ENCODE measurements at places on chromosomes 2 and 18.
A peak's percentile ranks its signal among the peaks of the same experiment; 100 is the strongest.

DNA sequence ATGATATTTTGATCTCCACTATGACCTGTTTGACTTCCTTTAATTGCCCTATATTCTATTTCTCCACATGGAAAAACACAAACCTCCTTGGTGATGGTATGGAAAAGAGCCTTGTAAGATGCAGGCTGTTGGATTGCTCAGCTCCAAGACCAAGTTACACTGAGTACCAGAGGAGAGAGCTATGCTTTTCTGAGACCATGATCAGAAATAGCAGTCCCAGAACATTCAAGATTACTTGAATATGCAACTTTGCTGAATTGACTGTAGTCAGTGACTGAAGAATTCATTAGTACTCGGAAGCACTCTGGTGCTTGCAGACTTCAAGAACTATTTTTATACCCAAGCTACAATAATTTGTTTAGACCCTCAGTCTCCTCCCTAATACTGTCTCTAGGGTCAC is 310.6 kb upstream of the FSIP2 start:
- no peak for DNase-seq

DNA sequence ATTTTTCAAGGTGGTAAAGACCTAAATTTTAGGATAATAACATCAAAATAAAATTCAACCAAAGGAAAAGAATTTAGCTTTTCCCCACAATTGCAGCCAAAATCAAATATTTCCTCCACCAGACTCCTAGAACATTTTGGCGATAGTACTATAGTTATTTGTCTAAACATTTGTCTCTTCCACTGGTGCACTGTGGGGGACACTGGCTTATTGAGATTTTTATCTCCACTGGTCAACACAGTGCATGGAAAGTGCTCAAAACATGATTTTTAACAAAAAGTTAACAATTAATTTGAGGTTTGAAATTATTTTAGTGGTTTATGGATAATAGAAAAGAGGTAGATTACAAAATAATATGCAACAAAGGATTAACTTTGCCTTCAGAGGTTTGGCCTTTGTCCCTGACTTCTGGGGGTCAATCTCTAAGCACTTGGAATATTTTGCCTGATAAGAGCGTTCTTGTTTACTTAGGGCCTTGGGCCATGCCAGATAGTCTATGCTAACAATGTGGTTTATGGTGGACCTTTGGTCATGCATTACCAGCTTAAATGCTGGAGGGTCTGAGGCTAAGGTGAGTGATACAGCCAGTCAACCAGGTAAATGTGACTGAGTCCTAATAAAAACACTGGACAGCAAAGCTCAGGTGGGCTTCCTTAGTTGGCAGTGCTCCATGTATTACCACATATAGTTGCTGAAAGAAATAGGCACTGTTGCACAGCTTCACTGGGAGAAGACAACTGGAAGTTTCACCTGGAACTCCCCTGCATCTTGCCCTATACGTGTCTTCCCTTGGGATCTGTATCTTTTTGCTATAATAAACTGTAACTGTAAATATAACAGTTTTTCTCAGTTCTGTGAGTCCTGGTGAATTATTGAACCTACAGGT is 67.2 kb upstream of the SATB2 start:
- DNase-seq, result no peak

- DNase-seq, result no peak
These were observed 14.9 kb downstream of the SALL3 start for GRCh38 chr18:78994531-78994930.

DNA sequence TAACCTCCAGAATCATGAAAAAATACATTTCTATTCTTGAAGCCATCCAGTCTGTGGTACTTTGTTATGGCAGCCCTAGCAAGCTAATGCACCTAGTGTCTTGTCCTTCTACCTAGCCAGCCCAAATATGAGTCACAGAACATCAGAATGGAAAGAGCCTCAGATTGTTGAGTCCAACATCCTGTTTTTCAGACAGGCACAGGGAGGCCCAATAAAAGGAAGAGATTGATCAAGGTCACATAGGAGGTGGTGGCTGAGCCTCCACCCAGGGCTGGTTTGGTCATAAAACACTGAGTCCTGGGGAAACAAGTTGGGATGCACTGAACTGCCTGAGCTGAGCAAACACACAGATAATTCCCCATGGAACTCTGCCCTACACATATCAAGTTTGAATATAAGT is 195.5 kb downstream of the TTC32 start:
- no peak for DNase-seq

GRCh38 chr18:67600181-67601180 is 84.0 kb upstream of the DSEL start:
- DNase-seq, result no peak

DNA sequence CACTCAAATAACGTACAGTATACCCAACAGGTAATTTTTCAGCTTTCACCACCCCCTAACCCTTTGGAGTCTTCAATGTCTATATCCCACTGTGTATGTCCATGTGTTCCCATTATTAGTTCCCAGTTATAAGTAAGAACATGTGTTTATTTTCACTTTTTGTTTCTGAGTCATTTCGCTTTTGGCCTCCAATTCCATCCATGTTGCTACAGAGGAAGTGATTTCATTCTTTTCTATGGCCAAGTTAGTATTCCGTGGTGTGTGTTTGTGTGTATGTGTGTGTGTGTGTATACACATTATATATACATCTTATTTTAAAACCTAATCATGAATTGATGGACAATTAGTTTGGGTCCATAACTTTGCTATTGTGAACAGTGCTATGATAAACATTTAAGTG is 464.4 kb downstream of the CMPK2 start:
- DNase-seq, result no peak

DNA sequence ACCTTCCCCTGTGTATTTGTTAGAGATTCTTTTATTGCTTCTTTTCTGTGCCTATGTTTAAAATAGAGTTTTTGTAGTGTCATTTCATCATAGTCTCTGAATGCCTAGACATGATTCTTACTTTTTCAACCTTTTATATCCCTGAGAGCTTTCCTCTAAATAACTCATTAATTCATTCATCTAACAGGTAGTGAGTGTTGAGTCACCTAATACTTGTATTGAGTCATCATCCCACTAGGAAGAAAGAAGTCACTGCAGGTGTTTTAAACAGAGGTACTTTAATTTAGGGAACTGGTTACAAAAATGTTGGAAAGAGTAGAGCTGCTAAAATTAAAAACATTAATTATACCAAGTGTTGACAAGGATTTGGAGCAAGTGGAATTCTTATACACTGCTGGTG is 18.5 kb upstream of the NMS start:
- DNase-seq, result no peak

DNA sequence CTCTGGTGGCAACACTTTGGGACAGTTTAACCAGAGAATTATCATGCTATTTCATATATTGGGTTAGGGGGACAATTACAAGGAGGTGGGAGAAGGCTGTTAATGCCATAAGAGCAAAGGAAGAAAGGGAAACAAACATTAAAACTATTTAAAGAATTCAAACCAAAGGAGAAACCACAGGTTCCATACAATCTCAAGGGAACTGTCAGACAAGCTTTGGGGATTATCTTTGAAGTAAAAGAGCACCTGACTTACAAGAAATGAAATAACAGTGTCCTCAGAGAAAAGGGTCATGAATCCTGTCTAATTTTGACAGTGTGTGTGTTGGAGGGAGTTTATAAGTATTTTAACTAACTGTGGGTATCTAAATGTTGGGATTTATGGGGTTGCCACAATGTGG is 44.4 kb downstream of the CERS6 start:
- DNase-seq, result no peak

GRCh38 chr2:164967781-164968228 is 12.5 kb upstream of the SLC38A11 start:
- no peak for DNase-seq

DNA sequence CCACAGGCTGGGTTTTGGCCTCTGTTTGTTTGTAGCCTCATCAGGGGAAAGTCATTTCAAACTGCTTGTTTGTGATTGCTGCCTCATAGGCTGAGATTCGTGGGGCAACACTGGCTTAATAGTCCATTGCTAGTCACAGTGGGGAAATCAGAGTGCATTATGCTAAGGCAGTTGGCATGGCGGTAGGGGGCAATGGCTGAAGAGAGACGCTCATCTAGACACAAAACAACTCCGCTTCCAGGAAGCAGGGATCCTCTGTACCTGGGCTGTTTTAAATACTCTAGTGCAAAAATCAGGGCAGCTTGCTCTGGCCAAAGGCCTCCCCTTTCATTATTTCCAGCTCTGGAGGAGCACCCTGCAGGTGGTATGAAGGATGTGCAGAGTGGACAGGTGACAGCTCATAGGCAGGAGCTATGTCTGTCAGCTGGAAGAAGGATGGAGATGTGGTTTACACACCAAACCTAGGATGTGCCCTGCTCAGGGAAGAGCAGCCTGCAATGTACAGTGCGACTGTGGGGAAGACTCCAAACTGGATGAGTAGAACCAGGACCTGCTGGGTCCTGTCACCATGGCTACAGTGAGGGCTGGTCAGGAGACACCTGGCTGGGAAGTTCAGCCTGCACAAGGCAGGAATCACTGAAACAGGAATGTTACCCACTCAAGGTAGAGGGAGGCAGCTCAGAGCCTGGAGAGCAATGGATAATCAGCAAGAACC is 234.3 kb downstream of the CLIP4 start:
- DNase-seq, result no peak

- no peak for DNase-seq
These were observed 144.4 kb upstream of the LYPD6 start for GRCh38 chr2:149185942-149186490.

DNA sequence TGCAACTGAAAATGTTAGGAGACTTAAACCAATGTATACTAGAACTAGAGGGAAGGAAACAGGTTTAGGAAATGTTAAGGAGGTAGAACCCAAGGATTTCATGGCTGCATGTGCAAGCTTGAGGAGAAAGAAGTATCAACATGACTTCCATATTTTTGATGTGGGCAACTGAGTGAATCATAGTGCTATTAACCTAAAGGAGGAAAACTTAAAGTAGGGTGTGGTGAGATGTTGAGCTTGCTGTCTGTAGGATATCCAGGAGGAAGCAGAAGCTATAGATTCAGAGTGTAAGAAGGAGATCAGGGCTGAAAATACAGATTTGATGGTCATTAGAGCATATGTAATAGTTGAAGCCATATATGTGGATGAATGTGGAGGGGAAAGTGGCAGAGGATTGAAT is 31.5 kb downstream of the NDC80 start:
- DNase-seq, result no peak

GRCh38 chr2:160353166-160353565 is 140.4 kb downstream of the RBMS1 start:
- peak; percentile 44 for DNase-seq

DNA sequence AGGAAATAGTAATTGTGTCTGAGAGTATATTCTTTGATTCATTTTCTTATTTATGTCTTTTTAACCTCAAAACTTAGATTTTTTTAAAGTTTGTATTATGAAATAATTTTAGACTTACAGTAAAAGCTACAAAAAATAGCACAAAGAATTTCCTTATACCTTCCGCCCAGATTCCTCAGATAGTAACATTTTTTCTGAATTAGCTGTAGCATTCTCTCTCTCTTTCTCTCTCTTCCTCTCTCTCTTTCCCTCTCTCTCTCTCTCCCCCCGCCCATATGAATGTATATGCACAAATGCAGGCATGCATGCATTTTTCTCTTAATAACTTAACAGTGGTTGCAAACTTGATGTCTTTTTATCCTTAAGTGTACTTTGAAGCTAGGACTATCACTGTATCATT is 361.1 kb upstream of the NRP2 start:
- no peak for DNase-seq

- no peak for DNase-seq
These were observed 53.2 kb downstream of the CD226 start for GRCh38 chr18:69894467-69894866.

DNA sequence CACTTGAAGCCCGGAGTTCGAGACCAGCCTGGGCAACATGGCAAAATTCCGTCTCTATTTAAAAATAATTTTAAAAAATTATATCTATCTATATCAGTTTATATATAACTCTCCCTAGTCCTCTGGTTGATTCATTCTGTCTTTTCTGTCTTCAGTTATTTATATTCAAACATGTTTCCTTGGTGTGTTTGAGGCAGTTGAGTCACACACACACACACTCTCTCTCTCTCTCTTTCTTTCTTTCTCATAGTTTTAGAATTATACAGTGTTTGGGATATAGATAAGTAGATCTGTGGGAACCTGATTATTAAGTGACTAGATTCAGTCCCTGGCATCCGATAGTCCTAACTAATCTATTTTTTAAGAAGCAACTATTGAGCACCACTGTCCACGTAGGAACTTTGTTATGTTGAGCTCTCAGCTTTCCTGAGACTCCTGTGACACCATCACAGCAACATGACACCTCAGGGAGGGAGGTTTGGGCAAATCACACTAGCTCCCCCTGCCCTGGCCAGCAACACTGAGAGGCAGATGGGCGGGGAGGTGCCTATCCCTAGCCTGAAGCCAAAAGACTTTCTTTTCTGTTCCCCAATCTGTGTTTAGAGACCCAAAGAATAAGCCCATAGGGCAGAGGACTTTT is 482.7 kb downstream of the DLGAP1 start:
- no peak for DNase-seq

GRCh38 chr18:53253789-53254188 is 913.8 kb downstream of the DCC start:
- no peak for DNase-seq

- no peak for DNase-seq
These were observed 297.3 kb downstream of the ETAA1 start for GRCh38 chr2:67694445-67694844.

- no peak for DNase-seq
These were observed 16.4 kb upstream of the ST3GAL5 start for GRCh38 chr2:85905187-85905666.

DNA sequence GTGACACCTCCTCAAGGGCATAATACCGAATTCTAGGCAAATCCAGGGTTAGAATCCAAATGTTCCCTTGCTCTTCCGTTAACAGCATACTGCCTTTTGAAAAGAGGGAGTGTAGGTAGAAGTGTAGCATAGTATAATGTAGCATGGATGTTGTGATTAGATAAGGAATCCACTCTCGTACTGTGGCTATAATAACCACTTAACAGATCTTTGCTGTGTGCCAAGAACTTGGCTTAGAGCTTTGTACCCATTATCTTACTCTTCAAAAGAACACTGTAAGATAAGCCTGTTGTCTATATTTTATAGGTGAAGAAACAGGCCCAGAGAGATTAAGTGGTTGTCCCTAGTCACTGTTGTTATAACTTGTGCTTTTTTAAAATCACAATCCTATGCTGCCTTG is 24.2 kb downstream of the WDR75 start:
- no peak for DNase-seq

DNA sequence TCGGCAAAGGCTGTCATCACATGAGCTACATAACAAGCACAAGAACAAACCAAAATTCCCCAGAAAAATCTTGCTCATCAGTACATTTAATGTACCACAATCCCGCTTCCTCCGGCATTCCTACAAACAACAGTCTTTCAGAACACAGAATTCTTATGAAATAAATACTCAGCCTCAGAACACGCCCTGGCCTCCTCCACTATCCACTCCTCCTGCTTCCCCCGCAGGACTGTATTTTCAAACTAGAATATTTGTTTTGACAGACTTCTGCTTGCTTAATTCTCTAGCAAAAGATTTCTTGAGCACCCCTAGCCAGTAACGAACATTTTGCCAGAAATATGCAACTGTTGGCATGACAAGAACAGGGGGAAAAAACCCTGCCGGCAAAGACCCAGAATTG is 131.2 kb downstream of the THADA start:
- no peak for DNase-seq

GRCh38 chr18:76932026-76932819 is 109.9 kb downstream of the ZNF236 start:
- no peak for DNase-seq

- no peak for DNase-seq
These were observed at the start of gene TMEM247 for GRCh38 chr2:46479265-46479664. TSS of gene TMEM247 (plus strand) at chr2:46479565.

GRCh38 chr2:15798701-15799431 is 141.5 kb upstream of the MYCN start:
- DNase-seq, result no peak
